Fibroblast of lung (primary cell): ENCODE measurements at places on chromosomes 1 and 21.
A peak's percentile ranks its signal among the peaks of the same experiment; 100 is the strongest.

DNA sequence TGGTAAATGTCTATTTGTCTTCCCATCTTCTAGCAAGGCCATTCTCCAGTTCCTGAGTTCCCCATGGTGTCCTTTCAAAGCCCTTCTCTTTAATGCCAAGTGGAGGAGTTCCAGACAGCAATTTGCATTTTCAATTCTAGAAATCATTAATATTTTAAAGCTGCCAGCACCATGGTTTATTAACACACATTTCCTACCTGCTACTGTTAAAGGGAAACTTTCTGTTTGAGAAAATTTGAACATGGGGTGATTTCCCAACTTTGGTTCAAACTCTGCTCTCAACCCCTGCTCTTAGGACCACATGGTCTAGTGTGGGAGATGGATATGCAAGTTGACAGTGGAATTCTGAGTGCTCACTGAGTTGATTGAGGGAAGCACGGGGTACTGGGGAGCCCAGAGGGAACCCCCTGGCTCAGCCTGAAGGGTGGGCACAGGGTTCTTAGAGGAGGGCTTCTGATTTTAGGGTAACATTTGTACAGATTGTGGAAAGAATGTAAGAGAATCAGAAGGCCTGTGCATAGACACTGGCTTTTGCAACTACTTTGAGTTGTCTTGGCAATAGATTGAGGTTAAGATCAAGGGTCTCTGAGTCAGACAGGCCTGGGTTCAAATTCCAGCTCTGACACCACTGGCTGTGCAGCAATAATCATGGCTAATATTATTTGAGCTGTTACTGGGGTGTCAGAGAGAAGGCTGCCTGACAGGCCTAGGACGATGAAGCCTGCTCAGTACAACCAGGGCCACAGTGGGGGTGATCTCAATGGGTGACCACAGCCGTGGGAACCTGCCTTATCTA lies 97.8 kb downstream of the BEND5 start:
- H3K27me3 ChIP-seq = no peaks in the 10 kb centered on the region
- no peaks in the 10 kb centered on the region for H3K4me1 ChIP-seq
- H3K27ac ChIP-seq = no peak overlapping the region
- H3K4me3 ChIP-seq = no peak overlapping the region

DNA sequence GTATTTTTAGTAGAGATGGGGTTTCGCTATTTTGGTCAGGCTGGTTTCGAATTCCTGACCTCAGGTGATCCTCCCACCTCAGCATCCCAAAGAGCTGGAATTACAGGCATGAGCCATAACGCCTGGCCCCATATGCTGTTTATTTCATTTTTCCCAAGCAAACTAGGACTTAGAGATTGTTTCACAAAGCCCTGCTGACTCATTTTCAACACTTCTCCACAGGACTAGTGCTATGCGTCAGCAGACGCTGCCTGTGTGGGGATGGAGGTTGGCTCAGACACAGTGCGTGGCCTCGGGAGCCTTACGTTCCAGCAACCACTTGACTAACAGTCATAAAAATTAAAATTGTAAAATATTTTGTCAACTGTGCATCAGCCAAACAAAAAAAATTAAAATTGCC lies 22.7 kb downstream of the PKNOX1 start:
- peak; percentile 97 for DNase-seq
- no peaks in the 10 kb centered on the region for H3K27me3 ChIP-seq
- H3K4me3 ChIP-seq = no peak overlapping the region
- H3K27ac ChIP-seq = peak overlapping the region; percentile 67
- H3K36me3 ChIP-seq = no peaks in the 10 kb centered on the region
- H3K4me1 ChIP-seq = peaks cover 18% of the 10 kb centered on the region

DNA sequence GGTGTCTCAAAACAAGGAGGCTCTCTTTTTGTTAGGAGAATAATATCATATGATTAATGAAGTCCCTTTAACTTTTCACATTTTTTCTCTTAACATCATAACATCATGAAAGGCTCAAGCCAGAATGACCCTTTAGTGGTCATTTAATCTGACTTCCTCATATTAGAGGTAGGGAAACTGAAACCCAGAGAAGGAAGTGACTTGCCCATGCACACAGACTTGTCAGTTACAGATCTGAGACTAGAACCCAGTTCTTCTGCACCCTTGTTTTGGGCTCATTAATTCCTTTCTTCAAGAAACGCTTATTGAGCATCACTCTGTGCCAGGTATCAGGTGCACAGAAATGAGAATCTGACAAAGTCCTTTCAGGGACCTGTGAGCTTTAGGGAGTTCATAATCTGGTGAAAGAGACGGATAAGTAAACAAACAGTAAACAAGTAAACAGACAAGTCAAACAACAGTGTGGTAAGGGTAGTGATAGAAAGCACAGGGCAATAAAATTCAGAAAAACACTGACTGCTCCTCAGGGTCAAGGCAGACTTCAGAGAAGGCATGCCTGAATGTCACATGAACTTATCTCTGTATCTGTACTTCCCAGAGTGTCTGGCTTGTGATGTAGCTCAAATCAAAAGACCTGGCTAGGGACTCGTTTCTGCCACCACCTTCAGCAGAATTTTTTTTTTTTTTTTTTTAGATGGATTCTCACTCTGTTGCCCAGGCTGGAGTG lies 38.3 kb upstream of the OSBPL9 start:
- peaks cover 2% of the 10 kb centered on the region for H3K4me1 ChIP-seq
- no peak overlapping the region for H3K4me3 ChIP-seq
- H3K36me3 ChIP-seq = no peaks in the 10 kb centered on the region
- H3K27ac ChIP-seq = no peak overlapping the region
- H3K27me3 ChIP-seq = no peaks in the 10 kb centered on the region
- DNase-seq = no peak

- no peak overlapping the region for H3K4me3 ChIP-seq
- H3K36me3 ChIP-seq = no peaks in the 10 kb centered on the region
- no peak overlapping the region for H3K27ac ChIP-seq
- H3K27me3 ChIP-seq = no peaks in the 10 kb centered on the region
Measured at GRCh38 chr1:167911413-167911812, 2.5 kb downstream of the ADCY10 start.

DNA sequence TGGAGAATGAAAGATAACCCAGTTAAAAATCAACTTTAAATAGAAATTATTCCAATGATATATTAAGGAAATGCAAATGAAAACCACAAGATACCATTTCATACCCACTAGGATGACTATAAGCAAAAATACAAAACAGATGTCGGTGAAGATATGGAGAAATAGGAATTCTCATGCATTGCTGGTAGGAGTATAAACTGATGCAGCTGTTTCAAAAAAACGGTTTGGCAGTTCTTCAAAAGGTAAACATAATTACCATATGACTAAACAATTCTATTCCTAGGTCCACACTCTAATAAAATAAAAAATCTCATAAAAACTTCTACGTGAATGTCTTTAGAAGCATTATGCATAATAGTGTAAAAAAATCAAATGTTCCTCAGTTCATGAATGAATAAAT lies 763.3 kb upstream of the BRINP3 start:
- H3K27me3 ChIP-seq = no peaks in the 10 kb centered on the region
- DNase-seq = peak; percentile 68
- no peak overlapping the region for H3K4me3 ChIP-seq
- H3K27ac ChIP-seq = no peak overlapping the region

- H3K4me3 ChIP-seq = no peak overlapping the region
- H3K27ac ChIP-seq = no peak overlapping the region
- H3K36me3 ChIP-seq = no peaks in the 10 kb centered on the region
- no peaks in the 10 kb centered on the region for H3K27me3 ChIP-seq
Measured at GRCh38 chr1:207691841-207692240, 46.9 kb downstream of the CR1L start.

DNA sequence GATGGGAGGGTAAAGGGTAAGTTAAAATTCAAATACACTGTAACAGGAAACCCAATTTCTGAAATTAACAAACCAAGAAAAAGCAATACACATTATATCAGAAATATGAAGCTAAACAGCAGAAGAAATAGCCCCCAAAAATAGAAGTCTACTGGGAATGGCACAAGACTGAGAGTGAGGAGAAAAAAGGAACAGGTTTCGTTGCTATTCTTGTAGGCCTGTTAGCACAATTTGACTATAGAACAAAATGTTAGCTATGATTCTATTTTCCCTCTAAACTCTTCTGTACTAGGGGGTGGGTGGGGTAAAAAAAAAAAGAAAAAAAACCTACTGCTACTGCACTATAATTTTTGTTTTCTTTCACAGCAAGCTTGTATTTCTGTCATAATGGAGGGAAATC lies 12.5 kb downstream of the RBBP5 start:
- H3K4me1 ChIP-seq = no peaks in the 10 kb centered on the region
- H3K4me3 ChIP-seq = no peak overlapping the region
- no peaks in the 10 kb centered on the region for H3K27me3 ChIP-seq
- DNase-seq = no peak
- no peak overlapping the region for H3K27ac ChIP-seq

DNA sequence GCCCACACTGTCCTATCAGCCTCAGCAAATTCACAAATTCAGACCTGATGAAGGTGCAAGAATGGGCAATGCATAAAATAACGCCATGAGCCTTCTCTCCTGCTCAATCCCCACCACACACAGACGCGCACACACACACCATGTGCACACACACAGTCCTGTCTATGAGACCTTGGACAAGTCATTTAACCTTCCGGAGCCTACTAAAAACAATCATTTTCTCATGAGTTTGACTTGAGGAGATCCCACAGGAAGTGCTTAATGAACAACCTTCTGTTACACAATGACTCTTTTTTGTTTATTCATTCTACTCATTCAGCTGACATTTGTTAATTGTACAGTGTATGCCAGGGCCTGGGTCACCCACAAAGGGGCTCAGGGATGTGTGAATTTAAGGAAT lies 125.4 kb downstream of the EDEM3 start:
- peaks cover 6% of the 10 kb centered on the region for H3K4me1 ChIP-seq
- no peak overlapping the region for H3K27ac ChIP-seq
- H3K4me3 ChIP-seq = no peak overlapping the region
- H3K27me3 ChIP-seq = no peaks in the 10 kb centered on the region
